ENCODE measurements at places on chromosomes 1 and 21.

DNA sequence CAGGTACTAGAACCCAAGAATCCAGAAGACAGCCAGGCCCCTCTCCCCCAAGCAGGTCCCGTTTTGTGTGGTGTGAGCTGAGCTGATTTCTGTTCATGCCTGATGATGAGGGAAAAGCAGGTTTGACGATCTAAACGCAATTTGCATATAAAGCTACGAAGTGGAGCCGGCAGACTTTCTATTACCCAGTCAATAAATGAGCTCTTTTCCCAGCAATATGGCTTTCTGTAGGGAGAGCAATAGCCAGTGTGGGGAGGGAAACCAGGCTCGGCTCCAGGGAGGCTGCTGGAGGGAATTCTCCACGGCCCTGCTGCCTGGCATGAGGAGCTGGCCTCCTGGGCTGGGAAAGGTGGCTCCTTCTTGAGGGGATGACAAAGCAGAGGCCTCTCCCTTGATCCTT is 140.7 kb upstream of the AJAP1 start:
- no peak for DNase-seq

DNA sequence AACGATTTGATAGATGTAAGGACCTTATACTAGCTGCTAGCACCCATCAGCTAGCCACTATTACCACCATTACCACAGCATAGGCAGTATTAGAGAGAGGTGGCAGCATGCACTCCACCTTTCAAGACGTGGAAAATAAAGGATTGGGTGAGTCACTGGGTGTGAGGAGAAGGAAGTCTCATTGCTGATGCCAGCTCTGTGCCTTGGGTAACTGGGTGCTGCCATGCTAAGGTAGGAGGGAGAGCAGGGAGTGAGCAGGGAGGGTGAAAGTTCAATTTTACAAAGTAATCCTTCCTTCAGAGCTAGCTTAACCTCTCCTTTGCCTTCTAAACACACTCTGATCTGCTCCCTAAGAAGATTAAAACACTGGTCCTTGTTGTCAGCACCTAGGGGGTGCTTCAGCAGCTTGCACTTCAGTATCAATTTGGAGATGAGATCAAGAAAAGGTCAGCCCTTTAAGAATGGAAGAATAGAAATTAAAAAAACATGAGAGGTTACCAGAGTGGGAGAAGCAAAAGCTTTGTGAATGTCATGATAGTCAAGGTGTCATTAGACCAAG is 1.8 kb upstream of the LIN9 start:
- DNase-seq = no peak

DNA sequence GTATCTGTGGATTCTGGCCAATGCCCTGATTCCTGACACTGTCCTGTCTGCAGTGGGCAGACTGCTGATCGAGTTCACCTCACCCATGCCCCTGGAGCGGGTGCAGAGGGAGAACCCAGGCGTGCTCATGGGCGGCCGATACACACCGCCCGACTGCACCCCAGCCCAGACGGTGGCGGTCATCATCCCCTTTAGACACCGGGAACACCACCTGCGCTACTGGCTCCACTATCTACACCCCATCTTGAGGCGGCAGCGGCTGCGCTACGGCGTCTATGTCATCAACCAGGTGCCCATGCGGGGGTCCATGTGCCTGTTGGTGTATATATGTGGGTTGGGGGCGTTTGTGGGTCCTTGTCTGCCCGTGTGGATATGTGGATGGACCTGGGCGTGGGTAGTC is 2.6 kb downstream of the B4GALT2 start:
- DNase-seq = no peak

GRCh38 chr1:154178013-154178412 is 13.9 kb downstream of the TPM3 start:
- DNase-seq = no peak

GRCh38 chr1:187469836-187470235 is 641.1 kb downstream of the PLA2G4A start:
- no peak for DNase-seq

- no peak for DNase-seq
Measured at GRCh38 chr1:221157026-221157761, 278.0 kb downstream of the HLX start.

GRCh38 chr1:237084341-237085077 is 42.5 kb downstream of the RYR2 start:
- no peak for DNase-seq

DNA sequence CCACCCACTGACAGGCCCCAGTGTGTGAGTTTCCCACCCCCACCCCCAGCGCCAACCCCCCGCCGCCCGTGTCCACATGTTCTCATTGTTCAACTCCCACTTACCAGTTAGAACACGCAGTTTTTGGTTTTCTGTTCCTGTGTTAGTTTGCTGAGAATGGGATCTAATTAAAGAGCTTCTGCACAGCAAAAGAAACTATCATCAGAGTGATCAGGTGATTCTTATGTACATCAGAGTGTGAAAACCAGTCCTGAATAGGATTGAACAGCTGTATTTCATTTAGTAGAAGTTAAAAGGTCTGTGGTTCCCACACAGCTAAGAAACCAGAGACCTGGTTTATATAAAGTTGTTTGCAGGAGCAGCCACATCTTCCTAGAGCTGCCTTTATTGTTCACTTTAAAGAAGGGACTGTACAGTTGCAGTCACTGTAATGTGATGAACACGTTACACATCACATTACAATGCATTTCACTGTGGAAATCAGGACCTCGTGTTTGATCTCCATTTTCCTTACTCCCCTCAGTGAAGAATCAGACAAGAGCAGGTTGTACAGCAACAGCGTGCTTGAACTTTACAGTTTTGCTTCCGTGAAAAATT is 1.2 kb downstream of the GBP6 start:
- DNase-seq = no peak

DNA sequence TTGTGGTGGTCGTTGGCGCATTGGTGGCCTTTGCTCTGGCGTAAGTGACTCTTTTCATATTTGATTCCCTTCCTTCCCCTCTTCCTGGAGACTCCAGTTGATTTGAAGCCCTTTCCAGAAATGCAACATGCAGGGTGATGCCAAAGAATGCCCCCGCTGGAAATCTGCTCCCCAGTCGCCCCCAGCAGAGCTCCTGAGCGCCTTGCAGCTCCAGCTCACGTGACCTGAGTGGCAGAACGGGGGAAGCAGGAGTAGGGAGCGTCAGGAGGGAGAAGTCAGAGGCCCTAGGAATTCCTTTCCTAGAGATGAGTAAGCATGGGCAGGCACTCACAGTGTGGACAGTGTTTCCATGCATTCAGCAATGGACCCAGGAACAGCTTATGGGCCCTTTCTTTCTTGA is 255.9 kb downstream of the CACNA1E start:
- DNase-seq = no peak

DNA sequence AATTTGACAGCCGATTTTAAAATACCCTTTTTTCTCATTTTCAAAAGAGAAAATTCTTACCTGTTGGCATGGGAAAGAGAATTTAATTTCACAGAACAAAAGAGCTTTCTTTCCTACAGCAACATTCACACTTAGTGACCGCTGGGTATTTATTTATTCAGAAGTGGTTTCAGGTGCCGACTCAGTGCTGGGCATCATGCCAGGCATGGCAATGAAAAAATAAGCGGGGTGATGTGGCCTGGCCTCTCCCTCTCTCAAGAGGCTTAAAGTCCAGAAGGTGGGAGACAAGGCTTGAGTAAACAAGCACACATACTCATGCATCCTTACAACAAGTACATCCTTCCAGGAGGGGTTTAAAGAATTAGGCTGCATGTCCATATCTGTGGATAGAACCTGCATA is 4.1 kb upstream of the PCP4 start:
- DNase-seq = no peak

- DNase-seq = no peak
Measured at GRCh38 chr21:28447462-28447861, 545.2 kb downstream of the LTN1 start.

DNA sequence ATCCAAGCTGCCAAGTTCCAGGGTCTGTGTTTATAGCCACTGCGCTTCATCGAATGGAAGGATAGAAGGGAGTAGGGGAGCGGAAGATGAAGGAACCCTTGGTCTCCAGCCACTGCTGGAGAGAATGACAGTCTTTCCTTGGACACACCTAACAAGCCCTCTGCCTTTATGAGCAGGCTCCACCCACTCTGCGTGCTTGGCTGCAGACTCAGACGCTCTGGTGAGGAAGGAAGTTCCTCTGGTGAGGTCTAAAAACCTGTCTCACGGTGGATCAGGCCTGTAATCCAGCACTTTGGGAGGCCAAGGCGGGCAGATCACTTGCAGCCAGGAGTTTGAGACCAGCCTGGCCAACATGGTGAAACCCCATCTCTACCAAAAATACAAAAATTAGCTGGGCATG is 55.4 kb downstream of the MATN1 start:
- DNase-seq = no peak

GRCh38 chr1:116379057-116379630 is 6.1 kb downstream of the ATP1A1 start:
- no peak for DNase-seq

DNA sequence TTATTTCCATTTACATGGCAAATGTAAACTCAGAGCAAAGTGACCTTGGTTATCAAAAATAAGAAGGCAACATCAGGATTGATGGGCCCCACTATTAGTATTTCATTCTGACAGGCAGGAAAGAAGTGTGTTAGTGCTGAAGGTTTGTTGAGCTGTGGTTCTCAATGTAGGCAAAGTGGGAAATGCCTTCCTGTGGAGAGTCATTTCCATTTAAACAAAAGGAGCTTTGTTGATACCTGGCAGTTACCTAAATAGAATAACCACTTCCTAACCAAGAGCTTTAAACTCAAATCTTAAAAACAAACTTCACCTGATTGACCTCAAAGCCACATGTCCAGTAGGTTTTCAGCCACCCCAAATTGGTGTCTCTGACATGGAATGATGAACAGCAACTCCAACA is 579.9 kb upstream of the BEND5 start:
- no peak for DNase-seq

- no peak for DNase-seq
Measured at GRCh38 chr1:67785847-67786753, 47.2 kb downstream of the GNG12 start.

DNA sequence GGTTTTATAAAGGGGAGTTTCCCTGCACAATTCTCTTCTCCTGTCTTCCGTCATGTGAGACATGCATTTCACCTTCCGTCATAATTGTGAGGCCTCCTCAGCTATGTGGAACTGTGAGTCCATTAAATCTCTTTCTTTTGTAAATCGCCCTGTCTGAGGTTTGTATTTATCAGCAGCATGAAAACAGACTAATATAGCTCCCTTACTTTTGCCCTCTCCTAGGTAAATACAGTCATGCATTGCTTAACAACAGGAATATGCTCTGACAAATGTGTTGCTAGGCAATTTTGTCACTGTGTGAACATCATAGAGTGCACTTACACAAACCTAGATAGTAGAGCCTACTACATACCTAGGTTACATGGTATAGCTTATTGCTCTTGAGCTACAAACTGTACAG is 616.8 kb downstream of the RWDD3 start:
- DNase-seq = no peak

DNA sequence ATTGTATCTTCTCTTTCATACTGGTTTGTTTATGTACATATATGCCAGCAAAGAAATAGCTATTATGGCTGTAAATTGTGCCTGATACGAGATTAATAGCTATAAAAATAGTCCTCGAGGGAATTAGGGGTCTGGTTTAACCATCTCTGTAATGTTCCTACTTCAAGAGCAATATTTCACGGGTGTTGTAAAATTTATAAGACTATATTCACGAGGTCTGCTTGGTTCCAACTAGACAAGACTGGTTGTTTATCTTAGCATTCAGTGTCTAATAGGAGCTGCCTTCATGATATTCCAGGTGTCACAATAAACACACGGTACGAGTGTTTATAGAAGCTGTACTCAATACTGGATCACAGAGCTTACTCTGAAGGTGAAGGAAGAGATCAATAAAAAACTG is 389.9 kb downstream of the SIPA1L2 start:
- DNase-seq = no peak

DNA sequence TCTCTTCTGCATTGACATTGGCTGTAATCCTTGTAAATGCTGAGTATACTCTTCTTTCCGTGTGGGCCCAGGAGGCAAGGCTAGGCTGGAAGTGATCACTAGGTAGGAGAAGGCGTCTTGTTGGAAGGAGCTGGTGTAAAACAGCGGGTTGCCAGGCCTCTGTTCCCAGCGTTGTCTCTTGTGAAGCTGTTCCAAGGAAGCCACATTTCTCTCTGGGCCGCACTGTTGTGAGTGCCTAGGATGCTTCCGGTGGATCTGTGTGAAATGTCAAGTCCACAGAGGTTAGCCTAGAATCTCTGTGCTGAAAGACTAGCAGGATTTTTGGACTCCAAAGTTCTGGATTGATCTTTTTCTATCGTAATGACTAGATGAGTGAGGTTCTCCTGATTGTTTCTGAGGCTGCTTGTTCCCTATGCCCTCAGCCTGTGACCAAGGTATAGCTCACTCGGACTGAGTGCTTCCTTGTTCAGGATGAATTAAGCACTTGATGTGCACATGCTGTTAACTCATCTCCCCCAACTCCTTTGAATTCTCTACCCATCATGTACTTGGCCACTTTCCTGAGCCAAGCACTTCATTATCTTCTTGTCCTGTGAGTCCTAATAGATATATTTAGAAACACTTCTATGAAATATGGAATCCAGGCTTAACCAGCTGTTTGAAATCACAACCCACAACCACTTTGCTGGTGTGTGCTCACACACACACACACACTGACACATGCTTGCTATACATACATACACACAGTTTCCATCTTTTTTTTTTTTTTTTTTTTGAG is 63.3 kb downstream of the PBX1 start:
- no peak for DNase-seq

DNA sequence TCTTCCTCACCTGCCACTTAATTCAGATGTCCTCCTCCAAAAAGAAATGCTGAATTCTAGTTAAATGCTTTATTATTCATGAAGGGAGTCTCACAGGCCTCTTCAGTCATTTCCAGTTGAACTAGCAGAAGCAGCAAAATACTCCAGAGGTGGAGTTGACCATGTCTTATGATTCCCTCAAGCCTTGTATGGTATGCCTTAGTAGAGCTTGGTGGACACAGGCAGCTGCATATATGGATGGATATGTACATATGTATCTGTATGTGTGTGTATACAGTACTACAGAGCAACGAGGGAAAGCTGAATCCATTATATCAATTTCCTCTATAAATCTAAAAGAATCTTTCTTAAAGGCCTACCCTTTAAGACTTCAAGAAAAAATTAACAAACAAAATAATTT is 83.6 kb upstream of the HP1BP3 start:
- DNase-seq = no peak

DNA sequence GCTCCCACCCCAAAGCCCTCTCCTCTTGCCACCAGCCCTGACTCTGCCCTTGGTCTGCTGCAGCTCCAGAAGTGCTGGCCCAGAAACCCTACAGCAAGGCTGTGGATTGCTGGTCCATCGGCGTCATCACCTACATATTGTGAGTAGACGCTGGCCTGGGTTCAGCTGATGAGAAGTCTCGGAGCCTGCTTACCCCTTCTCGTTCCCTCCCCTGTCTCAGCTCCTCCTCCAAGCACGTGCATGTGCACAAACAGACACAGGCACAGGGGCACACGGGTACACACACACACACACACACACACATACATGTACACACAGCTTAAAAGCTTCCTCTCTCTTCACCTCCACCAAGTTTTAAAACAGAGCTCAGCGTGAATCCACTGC is 24.3 kb downstream of the CAMK1G start:
- no peak for DNase-seq

DNA sequence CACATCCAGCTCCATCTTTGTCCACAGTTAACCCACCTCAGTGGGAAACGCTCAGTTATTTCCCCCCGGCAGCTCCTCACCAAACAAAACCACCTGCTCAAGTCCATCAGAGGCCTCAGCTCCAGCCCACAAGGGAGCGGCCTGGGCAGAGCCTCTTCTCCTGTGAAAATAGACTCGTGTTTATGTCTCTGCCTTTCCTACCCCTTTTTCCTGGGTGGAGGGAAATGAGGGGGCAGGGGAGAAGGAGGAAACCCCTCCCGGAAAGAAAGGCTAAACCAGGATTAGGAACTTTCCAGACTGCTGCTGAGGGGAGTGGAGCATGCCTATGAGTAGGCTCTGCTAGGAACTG is 81.6 kb downstream of the PAX7 start:
- no peak for DNase-seq

Data from fibroblast of villous mesenchyme (primary cell).